ENCODE measurements at places on chromosomes 11 and 22.

- no peak for DNase-seq
These were observed 3.6 kb downstream of the TRIM29 start for GRCh38 chr11:120134106-120134930.

GRCh38 chr11:92137747-92138146 is 86.9 kb upstream of the FAT3 start:
- no peak for DNase-seq

- peak; percentile 75 for DNase-seq
These were observed 94.3 kb upstream of the BMAL1 start for GRCh38 chr11:13183094-13183825.

GRCh38 chr11:65529475-65530156 is 4.7 kb downstream of the SCYL1 start:
- DNase-seq: no peak

- no peak for DNase-seq
These were observed 9.7 kb upstream of the GLB1L3 start for GRCh38 chr11:134266440-134266839.

DNA sequence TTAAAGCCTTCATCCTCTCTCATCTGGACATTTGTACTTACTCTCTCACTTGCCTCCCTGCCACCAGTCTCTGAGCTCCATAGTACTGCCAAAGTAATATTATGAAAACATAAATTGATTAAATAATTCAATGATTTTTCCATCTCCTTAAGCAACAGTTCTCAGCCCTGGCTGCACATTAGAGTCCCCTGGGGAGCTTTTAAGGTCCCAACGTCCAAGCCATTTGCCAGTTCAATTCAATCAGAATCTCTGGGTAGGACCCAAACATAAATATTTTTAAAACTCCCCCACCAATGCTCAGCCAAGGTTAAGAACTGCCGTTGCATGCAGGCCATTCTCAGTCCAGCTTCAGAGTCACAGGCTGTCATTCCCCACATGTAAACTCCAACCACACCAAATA is 114.4 kb upstream of the BMAL1 start:
- no peak for DNase-seq

GRCh38 chr11:65185171-65185570 is 3.4 kb downstream of the CAPN1 start:
- no peak for DNase-seq

DNA sequence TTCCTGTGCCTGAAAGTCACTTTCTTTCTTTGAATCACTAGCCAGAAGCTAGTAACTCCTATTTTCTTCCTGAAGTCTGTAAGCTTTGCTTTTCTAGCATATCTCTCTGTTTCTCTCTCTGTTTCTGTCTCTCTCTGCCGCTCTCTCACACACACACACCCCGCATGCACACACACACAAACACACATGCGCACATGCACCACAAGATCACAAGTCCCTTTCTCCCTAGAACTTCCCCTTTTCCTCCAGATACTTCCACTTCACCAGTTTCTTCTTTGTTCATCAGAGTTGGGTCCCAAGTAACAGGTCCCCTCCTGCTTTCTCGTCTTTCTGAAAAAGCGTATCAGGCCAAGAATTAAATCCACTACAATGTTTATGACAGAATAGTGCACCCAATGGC is 148.5 kb upstream of the HSD17B12 start:
- DNase-seq: no peak

DNA sequence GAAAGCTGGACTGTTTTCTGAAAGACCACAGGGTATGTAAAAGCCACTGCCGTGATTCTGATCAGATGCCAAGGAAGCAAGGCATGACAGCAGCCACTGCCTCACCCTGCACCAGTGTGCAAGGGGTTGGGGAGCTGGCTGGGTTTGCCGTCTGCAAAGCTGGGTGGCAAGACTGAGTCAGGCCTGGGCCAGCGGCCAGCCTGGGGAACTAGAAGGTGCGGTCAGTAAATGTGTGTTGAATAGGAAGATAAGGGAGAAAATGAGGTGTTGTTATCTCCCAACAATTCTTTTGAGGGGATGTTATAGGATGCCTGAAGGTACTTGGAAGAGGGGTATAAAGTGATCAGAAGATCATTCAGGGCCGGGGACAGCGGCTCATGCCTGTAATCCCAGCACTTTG is 8.0 kb downstream of the VSTM5 start:
- peak; percentile 71 for DNase-seq
